Hindlimb muscle (tissue), 1 donor: ENCODE measurements at places on chromosomes 1 and 21. TPM values are rescaled to one million over a fixed set of nuclear protein-coding genes. Genes with fewer than 3 reads are reported as not detected.

- no peak for DNase-seq
Observed at GRCh38 chr1:86453664-86454063, 15.1 kb upstream of the CLCA1 start.

GRCh38 chr1:111600886-111601386 lies 18.7 kb upstream of the RAP1A start:
- no peak for DNase-seq

DNA sequence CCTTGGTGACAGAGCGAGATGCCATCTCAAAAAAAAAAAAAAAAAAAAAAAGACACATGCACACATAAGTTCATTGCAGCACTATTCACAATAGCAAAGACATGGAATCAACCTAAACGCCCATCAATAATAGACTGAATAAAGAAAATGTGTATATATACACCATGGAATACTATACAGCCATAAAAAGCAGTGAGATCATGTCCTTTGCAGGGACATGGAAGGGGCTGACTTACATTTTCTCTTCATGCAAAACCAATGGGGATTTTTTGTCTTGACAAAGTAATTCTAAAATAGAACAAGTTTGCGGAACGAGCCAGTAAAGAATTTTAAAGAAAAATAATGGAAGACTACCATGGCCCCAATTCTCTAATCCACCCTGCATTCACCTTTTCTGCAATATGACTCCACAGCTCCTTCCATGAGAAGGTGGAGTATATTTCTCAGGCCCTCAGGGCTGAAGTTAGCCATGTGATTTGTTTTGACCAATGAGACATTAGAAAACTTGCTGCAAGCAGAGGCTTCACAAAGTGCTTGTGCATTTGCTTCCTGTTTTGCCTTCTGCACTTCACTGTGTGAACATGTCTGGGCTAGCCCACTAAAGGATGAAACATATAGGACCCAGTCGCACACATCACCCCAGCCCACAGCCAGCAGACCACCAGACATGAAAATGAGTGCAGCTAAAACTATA lies 78.8 kb upstream of the NR5A2 start:
- DNase-seq, result no peak

DNA sequence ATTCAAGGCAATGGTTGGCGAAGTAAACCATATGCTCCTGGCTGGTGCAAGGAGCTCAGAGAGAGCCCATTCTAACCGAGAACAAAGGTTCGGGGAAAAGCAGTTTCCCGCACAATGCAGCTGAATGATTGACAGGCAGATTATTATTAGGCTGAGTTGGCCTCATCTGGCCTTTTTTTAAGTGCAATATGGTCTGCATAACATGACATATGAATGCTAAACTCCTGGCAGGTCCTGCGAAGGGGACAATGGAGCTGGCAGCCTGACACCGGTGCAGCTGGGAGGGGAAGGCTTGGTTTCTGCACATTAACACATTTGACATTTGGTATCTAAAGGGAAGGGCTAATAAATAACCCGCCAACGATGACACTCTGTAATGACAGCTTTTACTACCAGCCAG lies 92.0 kb downstream of the MIS18A start:
- DNase-seq, result no peak

DNA sequence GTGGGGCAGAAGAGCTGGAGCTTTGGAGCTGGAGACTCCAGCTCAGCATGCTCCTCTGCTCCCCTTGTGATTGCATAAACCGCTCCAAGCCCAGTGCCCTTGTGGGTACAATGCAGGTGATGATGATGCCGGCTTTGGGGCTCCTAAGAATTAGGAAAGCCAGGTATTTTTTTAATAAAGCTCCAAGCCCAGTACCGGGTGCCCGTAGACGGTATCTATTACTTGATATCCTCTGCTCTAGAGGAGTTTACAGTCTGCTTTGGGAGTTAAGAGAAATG lies 27.2 kb downstream of the TENT5C start:
- no peak for DNase-seq

DNA sequence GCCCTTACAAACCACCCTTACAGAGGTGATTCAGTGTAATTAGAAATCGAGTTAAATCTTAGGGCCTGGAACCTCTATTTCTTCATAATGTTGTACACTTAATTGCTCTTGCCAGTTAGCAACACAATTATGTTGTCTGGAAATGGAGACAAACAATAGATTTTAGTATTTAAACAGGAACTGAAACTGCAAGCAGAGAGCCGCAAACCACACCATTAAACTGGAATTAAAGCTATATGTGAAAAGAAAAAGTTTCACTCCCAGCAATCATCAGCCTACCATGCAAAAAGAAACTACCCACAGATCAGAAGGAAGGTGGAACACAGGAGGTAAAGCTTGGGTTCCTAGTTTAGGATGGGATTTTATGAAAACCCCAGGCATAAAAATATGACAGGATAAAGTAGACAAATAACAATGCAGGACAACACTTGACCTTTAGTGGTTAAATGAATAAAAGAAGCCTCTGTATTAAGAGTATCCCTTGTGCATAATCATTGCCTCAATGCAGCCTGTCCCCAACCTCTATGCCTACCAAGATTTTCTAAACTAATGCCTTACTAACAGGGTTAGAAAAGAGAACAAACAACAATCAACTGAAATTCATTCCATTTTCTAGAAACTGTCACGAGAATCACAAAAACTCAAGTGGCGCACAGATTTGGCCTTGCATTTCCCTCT lies 304.3 kb upstream of the ESRRG start:
- DNase-seq, result no peak

DNA sequence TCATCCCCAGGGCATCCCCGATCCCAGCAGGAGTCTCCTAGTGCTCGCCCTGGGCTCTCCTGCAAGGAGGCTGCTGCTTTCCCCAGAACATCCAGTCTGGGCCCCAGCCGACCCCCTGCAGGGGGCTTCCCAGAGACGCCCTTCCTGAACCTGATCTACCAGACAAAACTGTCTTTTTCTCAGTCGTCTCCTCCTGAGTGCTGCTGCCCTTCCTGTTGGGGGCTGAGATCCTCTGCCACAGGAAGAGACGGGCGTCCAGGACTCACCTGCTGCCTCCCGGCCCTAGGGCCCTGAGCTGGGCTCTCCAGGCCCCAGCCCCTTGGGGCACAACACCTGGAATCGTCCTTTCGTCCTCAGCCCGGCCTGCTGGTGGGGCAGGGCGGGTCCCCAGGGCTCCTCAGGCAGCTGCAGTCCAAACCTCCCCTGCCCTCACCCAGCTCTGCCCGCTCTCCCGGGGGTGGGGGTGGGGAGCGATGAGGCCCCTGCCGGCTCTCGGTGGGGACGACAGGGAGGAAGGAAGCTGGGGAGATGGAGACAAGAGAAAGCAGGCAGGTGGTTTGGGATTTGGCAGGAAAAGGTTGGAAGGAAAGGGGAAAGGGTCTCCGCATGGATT lies 36.9 kb downstream of the TP73 start:
- DNase-seq, result no peak

DNA sequence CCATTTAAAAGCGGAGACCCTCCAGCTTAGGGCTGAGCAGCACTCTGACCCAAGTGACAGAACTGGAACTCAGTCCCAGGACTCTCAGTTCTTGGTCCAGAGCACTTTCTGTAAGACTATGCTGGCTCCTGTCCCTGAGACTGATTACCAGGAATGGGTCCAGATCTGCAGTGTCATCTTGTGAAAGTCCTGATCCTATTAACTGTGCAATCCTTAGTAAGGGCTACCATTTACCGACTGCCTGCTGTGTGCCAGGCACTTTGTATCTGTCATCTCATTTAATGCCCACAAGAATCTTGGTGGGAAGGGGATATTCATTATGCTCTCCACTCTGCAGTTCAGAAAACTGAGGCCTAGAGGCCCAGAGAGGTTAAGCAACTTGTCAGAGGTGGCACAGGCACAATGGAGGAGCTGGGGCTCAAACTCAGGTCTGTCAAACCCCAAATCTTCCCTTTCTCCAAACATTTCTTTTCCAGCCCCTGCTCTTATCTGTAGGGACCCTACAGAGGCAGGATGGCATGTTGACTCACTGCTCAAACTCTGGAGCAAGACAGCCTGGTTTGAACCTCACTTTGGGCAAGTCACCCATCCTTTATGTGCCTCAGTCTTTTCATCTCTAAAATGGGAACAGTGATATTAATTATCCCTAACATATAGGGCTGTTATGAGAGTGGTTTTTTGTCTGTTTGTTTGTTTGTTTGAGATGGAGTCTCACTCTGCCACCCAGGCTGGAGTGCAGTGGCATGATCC lies 57.6 kb upstream of the IFNLR1 start:
- DNase-seq, result no peak

- DNase-seq, result no peak
Observed at GRCh38 chr1:154157520-154158306, 2.8 kb upstream of the NUP210L start.

DNA sequence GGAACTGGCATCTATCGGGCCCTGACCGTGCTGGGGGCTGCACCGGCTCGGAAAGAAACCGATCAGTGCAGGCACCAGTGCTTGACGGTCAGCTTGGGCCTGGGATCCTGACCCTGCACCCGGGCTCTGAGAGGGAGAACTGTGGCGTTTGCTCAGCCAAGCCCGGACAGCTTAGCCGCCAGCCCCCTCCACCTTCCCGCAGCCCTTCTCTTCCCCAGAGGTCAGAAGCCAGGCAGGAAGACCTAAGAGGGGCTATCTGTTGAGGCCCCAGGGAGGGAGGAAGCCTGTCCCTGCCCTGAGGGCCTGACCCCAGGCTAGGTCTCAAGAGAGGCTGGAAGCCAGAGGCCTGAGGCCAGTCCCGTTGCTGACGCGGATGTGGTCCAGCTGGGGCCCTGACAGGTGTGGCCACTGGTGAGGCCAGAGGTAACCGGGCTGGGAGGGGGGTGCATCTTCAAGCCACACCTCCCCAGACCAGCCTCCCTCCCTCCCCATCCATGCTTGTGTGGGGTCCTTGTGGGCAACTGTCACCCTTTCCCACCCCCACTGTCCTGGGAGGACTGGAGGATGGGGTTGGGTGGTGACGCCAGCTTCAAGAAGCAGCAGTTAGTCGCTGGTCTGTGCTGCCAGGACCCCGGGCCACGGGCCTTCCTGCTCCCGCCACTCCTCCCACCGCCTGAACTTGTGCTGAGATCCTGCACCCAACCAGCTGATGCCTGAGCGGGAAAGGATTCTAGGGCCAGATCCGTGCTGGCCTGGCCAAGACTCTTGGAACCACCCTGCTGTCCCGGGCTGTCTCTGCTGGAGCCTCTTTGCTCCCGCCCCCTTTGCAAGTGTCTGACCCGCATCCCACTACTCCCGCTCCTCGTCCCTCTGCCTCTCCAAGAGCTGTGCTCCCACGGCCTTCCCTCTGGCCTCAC lies 2.6 kb upstream of the DVL1 start:
- DNase-seq, result peak; percentile 74

DNA sequence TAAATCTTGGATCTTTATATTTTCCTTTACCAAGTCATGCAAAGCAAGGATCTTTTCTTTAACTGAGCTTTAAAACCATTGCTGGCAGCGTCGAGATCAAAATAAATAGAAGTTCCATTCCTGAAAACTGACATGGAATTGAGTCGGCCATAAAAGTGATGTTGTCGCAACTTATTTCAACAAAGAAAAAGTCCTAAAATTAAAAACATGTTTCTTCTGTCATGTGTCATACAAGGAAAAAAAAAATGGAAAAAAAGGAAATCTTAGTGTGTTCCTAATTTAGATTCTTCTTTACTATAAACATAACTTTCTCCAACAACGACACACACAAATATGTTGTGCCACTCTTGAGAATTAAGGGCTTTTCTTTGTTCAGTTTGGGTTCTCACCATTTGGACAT lies 34.9 kb downstream of the GREM2 start:
- DNase-seq, result no peak

- DNase-seq, result peak; percentile 9
Observed at GRCh38 chr1:70706381-70707037, 295.4 kb downstream of the CTH start.

DNA sequence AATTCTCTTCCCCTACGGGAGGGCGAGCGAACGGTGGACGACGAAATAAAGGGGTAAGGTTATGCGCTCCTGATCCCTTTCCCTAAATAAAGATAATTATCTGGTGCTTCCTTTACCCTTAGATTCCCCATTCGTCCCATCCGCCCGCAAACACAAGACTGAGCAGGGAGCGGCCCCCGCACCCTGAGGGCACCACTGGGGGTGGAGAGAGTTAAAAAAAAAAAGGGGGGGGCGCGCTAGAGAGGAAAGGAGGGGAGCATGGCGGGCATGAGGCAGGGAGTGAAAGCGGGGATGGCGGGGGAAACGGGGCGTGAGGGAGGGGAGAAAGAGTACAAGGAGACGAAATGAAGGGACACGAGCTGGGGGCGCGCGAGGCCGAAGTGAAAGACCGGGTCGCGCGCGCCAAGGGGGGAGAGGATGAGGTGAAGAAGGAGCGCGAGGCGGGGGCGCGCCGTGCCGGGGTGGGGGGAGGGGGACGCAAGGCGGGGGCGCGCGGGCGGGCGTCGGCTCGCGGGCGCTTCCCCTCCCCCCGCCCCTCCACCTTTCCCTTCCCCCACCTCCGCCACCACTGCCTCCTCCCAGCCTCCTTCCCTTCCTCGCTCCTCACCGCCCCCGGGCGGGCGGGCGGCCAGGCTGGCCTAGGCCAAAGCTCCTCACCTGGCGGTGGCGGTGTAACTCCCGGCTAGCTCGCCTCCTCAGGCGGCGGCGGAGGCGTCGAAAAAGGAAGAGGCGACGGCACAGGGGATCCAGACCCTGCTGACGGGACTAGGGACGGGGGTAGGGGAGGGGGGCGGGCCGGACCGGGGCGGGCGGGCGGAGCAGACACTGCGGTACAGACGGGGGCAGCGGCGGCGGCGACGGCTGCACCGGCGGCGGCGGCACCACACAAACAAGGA lies 448 bp downstream of the GATAD2B start:
- DNase-seq, result no peak

DNA sequence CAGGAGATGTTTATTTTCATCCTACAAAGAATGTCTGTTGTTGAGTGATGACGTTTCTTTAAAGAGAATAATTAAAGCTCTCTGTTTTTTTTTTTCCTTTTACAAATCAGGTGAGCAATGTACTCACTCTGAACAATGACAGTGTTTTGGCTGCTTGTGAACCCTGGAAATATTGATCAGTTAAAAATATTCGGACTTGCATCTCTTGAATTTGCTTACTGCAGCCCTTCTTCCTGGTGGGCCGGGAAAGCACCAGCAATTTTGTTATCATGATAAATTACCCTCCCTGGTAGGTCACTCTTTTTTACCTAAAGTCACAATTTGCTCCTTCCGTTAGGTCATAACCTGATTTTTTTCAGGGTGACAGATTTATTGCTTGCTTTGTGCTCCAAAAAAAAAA lies 72.3 kb upstream of the NR5A2 start:
- no peak for DNase-seq

GRCh38 chr1:168637350-168637991 lies 61.1 kb downstream of the XCL1 start:
- no peak for DNase-seq

The PSMD4 gene
- 121 TPM for polyA plus RNA-seq

The EPS8L3 gene
- 0.34 TPM for polyA plus RNA-seq

The HNRNPCL1 gene
- not detected for polyA plus RNA-seq

The C1orf116 gene
- 0.12 TPM for polyA plus RNA-seq

The UBXN10 gene
- 0.08 TPM for polyA plus RNA-seq

The LRRN2 gene
- 6.4 TPM for polyA plus RNA-seq

The DOP1B gene
- 11.3 TPM for polyA plus RNA-seq
